ENCODE measurements at places on chromosomes 12 and 14.

GRCh38 chr12:96170328-96170727 lies 23.8 kb upstream of the ELK3 start:
- no peak for DNase-seq

DNA sequence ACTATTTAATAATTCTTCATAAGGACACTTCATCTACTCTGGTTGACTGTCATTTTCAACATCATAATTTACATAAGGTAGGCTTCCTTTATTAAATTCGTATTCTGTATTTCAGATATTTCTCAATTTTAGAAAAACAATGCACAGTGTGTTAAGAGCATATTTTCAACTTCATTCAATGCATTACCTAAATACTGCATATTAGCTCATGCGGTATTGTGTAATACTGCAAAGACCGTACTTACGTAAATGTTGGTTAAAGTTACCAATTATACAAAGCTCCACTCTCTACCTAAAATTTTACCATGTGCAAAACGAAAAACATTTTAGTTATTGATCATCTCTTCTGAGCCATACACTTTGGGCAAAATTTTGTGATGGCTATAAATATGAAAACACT lies 62.8 kb downstream of the EXOC5 start:
- DNase-seq = no peak

DNA sequence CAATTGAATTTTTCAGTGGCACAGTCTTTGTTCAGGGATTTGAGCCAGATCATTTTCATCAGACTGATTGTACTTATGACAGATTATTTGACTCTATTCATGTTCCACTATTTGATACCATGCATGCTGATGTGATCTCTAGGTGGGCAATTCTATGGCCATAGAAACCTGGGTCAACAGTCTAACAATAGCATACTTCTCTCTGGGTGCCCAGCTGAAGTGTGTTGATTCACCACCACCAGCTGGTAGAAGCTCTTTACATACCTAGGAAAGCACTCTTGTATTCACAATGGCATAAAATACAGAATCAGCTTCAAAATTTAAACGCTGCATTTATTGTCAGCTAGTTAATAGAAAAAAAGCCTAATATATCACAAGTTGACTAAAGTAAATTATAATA lies 90.2 kb upstream of the TMTC2 start:
- DNase-seq = no peak

GRCh38 chr12:9636150-9636850 lies 28.6 kb upstream of the KLRB1 start:
- no peak for DNase-seq

DNA sequence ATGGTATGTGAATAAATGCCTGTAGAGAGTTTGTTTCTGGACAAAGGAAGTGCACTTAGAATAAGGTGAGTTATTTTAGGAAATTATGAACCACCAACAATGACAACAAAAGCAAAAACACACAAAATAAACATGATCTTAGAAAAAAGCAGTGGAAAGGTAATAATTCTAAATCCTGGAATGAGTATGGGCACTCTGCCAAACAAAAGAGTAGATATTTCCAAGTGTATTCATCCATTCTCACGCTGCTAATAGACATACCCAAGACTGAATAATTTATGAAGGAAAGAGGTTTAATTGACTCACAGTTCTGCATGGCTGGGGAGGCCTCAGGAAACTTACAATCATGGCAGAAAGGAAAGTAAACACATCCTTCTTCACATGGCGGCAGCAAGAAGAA lies 269.3 kb upstream of the NPAS3 start:
- DNase-seq = no peak

- no peak for DNase-seq
Measured at GRCh38 chr14:91068642-91069041, 8.2 kb upstream of the RPS6KA5 start.

GRCh38 chr14:104596451-104596918 lies 8.1 kb downstream of the TMEM179 start:
- peak; percentile 21 for DNase-seq

GRCh38 chr12:19746471-19746870 lies 307.2 kb downstream of the AEBP2 start:
- DNase-seq = no peak
